ENCODE measurements at places on chromosomes 6 and 20.

GRCh38 chr6:43764772-43765171 lies 5.2 kb upstream of the VEGFA start:
- no peak for DNase-seq

DNA sequence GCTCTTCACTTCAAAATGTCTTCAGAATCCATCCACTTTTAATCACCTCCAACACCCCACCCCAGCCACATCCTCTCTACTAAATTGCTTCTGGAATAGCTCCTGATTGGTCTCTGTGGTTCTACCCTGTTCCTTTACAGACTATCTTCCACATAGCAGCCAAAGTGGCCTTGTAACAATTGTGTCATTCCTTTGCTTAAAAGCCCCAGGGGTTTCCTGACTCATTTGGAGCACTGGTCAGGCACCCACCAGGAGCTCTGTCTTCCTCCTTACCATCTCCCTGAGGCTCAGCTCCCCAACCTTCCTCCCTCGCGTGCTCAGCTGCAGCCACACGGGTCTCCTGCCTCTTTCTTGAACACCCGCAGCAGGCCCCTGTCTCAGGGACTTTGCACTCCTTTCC lies 126.8 kb downstream of the HIVEP1 start:
- no peak for DNase-seq

DNA sequence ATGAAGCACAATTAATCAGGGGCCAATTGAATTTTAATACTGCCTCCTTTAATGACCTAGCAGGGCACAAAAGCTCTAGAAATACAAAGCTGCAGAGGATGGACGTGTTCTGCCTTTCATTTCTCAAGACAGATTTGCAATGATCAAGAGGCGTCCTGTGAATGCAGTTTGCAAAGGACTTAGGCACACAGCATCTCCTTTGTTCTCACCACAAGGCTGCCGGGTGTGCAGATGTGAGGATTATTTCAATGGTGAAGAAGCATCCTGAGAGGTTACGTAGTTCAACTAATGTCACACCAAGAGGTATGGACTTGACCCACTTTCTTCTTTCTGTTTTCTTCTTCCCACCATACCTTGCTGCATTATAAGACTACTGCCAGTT lies 42.9 kb upstream of the SPTLC3 start:
- DNase-seq: no peak

DNA sequence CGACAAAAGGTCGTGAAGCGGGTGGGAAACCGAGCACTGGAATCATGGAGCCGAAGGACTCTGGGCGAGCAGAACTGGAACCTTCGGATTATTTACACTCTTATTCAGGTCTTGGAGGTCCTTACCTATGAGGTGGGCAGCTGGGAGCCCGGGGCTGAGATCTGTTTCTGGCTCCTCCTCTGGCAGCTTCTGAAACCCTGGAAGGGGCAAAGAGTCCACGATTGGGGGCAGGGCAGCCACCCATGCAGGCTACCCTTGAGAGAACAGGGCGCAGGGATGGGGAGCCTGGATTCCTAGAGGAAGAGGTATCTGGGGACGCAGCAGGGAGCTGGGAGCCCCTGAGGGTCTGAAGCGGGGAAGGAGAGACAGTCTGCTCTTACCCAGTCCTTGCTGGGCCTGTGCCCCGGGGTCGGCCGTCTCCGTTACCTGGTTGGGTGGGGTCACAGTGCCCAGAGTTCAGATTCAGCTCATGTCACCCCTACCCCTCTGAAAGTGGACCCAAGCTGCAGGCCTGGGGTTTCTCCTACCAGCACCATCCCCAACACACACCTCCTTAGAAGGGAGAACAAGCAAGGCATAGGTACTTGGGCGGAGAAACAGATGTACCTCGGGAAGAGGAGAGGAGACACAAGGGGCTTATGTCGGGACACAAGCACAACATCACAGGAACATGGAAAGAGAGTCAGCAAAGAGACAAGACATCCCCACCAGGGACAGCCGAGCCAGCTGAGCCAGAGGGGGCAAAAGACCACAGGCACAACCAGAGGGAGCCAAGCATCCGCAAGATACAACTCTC lies 592 bp downstream of the LTB start:
- no peak for DNase-seq

GRCh38 chr6:40466986-40467539 lies 120.1 kb downstream of the LRFN2 start:
- DNase-seq: no peak

DNA sequence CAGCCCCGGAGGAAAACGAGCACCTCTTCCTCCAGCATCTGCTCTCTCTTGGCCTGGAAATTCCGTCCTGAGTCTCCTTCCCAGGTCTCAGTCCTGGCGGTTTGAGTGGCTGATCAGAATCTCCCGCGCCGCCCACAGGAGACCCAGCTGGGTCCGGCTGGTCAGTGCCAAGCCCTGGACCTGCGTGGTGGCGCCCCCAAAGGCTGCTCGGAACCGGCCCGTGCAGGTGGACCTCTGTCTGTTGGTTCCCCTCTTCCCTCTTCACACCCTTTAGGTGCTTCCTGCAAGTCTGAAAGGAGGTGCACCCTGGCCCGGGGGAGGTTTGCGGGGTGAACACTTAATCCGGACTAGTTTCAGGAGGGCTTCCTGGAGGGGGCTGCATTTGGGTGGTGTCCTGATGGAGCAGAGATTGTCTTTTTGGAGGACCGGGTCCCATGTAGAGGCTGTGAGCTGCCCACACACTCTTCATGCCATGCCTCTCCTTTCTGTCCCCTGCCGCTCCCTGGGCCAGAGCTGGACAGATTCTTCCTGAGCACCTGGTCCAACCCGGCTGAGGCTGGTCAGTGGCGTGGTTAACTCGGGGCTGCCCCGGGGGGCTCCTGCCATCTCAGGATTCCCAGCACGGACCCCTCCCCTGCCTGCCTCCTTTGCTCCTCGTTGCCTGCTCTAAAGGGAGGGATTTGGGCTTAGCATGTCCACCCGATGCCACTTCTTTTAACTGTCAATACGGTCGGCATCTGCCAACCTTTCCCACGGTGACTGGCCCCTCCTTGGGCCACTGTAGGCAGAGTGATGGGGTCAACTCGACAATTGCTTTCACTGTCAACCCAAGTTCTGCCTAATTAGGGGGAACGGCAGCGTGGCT lies 16.5 kb upstream of the BHLHE23 start:
- no peak for DNase-seq

DNA sequence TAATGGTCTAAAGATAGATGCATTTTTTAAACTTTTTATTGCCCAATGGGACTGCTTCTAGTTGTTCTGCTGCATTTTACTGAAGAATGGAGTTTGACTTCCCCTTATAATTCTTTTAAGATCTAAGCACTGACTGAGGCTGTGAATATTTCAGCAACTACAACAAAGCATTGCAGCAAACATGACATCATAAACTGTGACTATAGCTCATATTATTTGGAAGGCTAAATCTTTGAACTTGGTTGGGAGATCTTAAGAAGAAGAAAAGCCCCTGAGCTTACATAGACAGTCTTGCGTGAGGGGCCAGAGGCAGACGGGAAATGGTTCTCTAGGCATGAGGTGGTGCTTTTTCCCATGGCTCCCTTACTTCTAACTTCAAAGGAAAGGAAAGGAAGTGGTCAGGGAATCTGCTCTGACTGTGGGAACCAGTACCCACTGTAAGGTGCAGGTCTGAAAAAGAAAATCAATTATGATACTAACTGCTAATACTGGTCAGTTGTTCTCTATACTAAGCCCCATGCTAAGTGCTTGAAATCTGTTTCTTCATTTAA lies 14.8 kb downstream of the HEY2 start:
- DNase-seq: no peak

All from AG08395 (cell line).